ENCODE measurements at places on chromosomes 7 and 10. TPM values are rescaled to one million over a fixed set of nuclear protein-coding genes. Genes with fewer than 3 reads are reported as not detected.

The ABCC2 gene
- polyA plus RNA-seq: 27.4 TPM

The FXYD4 gene
- polyA plus RNA-seq: 4.8 TPM

The HTR5A gene
- polyA plus RNA-seq: not detected

The MSMB gene
- polyA plus RNA-seq: 11.0 TPM

The PRKAR2B gene
- polyA plus RNA-seq: 16.2 TPM

The UPK3B gene
- 159 TPM for polyA plus RNA-seq

The UPK3BL1 gene
- polyA plus RNA-seq: 32.2 TPM

The ST8SIA6 gene
- polyA plus RNA-seq: 0.94 TPM

The TES gene
- polyA plus RNA-seq: 75.2 TPM

The HSPA14 gene
- polyA plus RNA-seq: 13.8 TPM

The CRCP gene
- polyA plus RNA-seq: 9.0 TPM

The TMEM236 gene
- 0.51 TPM for polyA plus RNA-seq

The CCL24 gene
- polyA plus RNA-seq: not detected

The AUTS2 gene
- 40.3 TPM for polyA plus RNA-seq

The RTKN2 gene
- polyA plus RNA-seq: 0.68 TPM

The INA gene
- polyA plus RNA-seq: 0.71 TPM

The OR2A1 gene
- polyA plus RNA-seq: 0.22 TPM

The TAS2R4 gene
- not detected for polyA plus RNA-seq

The PNPLA8 gene
- polyA plus RNA-seq: 29.0 TPM

The RBM28 gene
- 32.2 TPM for polyA plus RNA-seq

The CTAGE4 gene
- polyA plus RNA-seq: 2.2 TPM

The LIPN gene
- polyA plus RNA-seq: not detected

The AGR2 gene
- 183 TPM for polyA plus RNA-seq

Data from hepatocyte (in vitro differentiated cells).